GOT3 (cell line): ENCODE measurements at places on chromosomes 4 and X.

DNA sequence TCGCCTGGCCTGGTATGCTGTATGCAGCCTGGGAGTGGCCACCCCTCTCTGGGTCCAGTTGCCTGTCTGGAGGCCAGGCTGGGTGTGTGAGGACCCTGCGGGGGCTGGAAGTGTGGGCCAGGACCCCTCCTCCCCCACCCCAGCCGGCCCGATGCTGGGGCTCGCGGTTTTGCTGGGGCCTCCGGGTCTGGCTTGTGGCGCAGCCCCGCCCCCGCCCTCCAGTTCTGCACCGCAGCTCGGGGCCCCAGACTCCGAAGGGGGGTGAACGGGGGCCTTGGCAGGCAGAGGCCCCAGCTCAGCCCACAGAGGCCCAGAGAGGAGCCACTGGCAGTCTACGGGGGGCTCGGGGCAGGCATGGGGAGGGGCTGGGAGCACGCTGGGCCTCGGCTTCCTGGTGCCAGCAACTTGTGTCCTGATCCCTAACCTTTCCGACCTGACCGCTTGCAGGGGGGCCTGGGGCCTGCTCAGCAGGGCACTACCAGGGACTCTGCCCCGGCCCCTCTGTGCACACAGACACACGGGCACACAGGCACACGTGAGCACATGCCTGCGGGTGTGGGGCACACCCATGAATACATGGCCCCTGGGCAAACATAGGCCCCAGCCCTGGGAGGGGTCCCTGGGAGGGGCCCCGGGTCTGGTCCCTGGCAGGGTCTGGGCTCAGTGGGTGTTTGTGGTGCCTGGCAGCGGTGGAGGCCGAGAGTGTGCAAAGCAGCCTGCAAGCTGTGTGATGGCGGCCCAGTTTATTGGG, 21.4 kb upstream of the FGFR3 start:
- DNase-seq = no peak

- no peak for DNase-seq
These were observed 71.3 kb upstream of the TBL1X start for GRCh38 chrX:9393571-9393970.

DNA sequence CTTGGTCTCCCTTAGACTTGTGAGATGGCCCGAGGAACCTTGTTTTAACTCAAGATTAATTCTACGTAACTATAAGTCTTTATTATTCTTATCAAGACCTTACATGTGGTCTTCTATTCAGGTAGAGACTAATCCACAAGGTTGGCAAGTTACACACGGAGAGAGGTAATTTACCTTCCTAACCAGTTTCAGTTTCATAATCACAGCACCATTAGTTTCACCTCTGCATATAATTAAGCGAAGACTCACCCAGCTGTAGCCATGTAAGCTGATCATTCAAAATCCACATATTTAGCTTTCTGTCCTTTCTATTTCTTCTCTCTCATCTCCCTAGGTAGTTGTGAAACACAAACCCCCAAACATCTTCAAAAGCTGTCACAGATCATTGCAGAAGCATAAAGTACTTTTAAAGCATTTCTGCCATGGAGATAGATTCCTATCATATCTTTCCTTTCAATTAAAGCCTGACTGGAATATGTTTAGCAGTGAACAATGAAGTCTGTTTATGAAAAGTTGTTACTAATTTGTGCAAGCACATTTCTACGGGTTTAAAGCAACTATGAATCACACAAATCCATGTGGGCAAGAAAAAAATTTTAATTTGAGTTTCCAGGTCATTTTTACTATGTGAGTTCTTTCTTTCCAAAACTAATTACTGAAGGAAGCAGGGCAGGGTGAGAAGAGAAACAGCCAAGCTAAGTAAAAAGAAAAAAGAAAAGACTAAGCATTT, 78.5 kb downstream of the BTC start:
- DNase-seq = no peak

DNA sequence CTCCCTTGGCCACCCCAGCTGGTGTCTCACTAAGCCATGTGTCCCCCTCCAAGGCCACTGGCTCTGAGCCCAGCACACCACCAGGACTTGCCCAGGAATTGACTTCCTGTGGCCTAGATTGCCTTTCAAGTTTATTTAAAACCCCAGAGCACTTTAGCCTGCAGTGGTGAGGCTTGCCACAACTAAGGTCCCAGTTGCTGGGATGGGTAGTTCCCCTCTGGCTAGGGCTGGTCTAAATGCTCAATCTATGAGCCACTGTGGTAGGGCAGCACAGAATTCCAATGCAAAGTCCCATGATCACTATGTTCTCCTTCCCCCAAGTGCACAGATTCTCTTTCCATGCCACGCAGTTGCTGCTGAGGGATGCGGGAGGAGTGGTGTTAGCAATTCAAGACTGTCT, 61.1 kb upstream of the HCCS start:
- DNase-seq = no peak

DNA sequence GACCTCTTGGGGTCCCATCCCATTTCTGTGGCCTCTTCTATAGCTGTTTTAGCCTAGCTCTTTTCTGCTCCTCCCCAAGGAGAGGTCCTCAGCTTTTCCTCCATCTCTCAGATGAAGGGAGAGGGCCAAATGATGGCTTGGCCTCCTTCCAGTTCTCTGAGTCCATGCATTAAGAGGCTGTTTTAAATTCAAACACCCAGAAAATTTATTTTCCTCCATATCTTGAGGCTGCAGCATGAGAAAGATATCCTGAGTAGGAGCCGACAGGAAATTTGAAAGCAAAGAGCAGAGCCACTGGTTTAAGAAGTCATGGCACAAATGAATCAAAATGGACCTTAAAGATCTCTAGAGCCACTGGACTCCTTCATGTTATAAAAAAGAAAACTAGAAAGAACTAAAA, 558.8 kb downstream of the MID1IP1 start:
- no peak for DNase-seq
